ENCODE measurements at places on chromosomes 12 and 14.

DNA sequence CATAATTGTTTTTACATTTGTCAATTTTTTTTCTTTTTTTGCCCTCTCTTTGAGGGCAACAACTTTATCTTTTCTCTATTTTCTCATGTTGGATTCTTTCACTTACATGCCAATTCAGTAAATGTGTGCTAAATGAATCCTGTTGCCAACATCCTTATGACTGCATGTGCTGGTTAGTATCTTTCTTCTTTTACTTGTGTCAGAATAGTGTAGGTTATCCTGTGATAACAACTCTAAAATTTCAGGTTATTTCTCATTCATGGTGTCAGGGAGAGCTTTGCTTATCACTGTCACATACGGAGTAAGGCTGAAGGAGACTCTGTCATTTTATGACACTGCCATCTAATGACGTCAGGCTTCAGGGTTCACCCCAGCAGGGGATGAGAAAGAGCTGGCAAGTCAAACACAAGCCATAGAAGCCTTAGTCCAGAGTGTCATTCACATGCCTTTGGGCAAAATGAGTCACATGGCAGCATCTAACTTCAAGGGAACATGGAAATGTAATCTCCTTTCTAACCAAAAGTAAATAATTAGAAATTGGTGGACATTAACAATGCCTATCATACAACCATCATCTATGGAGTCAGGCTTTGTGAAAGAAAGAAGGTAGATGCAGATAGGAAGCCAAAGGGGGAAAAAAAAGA lies 242.5 kb upstream of the ATP2B1 start:
- DNase-seq, result no peak

DNA sequence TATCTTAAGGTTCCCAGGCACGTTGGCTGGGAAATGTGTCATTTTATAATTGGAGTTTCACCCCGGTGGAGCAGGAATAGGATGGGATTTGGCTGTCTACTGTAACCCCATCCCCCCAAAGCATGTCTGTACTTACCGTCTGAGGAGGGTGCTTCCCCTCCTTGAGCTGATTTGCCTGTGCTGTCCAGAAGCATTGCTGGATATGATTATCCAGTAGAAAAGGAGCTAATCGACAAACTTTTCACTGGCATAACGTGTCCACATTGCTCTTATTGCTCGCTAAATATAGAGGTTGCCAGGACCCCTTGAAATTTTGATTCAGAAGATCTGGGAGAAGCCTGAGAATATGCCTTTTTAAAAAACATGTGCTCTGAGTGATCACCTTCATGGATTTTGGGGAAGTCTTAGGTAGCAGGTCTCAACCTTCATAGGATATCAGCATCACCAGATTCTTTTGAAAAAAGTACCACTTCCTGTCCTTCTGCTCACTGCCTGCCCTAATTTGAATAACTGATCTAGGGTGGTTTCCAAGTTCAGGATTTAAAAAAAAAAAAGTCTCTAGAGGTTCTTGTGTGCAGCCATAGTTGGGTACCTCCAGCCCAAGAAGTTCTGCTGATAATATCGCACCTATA lies 80.4 kb upstream of the KCNA1 start:
- DNase-seq, result no peak

DNA sequence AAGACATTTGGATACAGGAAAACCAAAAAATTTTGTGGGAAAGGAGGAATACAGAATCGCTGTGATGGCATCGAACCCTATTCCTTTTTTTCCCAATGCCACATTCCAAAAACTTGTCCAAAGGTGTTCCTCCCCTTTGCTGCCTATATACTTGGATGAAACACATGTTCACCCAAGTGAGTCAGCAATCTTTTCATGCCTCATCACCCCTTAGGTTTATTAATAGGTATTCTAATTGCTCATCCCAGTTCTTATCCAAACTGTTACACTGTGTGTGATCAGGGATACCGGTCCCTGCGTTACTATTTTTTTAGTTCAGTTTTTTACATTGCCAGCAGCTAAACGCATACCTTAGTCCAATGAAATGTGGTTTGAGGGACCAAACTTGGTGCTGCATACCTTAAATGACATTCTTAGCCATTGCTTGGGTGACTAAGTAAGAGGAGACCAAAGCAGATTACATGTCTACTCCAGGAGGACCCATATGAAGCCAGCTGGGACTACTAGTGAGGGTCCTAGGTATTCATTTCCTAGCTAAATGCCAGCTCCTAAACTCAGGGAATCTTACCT lies 20.6 kb upstream of the ST8SIA1 start:
- no peak for DNase-seq

GRCh38 chr12:109716092-109716479 lies 2.5 kb downstream of the FAM222A start:
- DNase-seq, result no peak

All from stimulated activated CD8-positive, alpha-beta memory T cell treated with anti-CD3 and anti-CD28 coated beads, Interleukin-15, amount 100 ng/mL, for 1 hour (primary cell).